ENCODE measurements at places on chromosomes 3 and 15.

DNA sequence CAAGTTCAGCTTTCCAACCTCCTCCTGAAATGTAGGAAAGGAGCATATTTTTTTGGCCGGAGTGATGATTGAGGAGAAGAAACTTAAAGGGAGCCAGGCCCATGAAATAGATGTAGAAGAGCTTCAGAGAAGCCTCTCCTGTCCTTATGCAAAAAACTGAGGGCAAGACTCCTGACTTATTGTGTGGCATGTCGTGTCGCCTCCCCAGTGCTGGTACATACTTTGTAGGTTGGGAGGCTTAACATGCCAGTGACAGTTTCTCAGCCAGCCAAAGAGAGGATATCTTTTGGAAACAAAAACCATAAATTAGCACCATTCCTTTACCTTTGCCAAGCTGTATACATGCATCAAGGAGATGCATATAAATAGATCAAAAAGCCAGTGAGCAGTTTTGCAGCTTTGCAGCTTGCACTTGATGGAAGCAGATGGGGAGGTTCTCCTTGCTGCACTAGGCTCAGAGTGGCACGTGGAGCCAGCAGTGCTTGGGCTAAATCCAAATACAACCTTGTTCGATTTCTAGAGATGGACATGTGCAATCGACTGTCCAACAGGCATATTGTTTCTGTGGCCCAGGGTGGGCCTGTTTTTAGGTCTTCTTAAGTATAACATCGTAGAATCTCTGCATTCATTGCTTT, 10.2 kb downstream of the SLCO3A1 start:
- no peak for DNase-seq

- peak; percentile 42 for DNase-seq
These were observed 2.0 kb downstream of the FAM43A start for GRCh38 chr3:194687638-194688199.

DNA sequence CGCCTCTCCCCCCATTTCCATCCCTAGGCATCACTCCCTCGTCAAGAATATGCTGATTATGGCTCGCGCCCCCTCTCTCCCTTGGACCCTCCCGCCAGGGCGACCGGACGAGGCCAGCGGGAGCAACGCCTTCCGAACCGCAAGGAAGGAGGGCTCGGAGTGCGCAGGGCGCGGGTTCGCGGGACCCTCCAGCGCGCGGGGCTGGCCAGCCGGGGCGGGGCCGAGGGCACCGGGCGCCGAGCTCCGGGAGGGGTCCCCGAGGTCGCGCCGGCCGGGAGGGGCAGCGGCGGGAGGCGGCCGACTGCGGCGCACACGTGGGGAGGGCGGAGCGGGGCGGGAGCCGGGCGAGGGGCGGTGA, 483 bp downstream of the EHD4 start:
- DNase-seq: no peak

GRCh38 chr15:99441871-99442251, 123.9 kb upstream of the MEF2A start:
- DNase-seq: no peak

DNA sequence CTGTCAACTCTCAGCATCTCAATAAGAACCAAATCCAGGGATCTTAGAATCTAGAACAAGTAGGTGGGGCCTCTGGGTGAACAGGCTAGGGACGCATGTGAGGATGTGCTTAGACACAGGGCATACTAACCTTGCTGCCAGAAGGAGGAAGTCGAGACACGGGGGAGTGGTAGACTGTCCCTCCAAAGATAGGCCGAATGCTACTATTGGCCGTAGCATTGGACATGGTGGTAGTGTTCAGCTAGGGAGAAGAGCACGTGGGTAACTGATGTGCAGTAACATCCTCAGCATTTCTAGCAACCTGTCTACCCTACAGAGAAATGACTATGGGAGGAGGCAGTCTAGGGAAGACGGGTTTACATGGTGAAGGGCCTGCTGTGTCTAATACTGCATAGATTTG, 15.6 kb downstream of the RCCD1 start:
- no peak for DNase-seq

- DNase-seq: no peak
These were observed 34.4 kb upstream of the MEIS2 start for GRCh38 chr15:37134699-37135131.

DNA sequence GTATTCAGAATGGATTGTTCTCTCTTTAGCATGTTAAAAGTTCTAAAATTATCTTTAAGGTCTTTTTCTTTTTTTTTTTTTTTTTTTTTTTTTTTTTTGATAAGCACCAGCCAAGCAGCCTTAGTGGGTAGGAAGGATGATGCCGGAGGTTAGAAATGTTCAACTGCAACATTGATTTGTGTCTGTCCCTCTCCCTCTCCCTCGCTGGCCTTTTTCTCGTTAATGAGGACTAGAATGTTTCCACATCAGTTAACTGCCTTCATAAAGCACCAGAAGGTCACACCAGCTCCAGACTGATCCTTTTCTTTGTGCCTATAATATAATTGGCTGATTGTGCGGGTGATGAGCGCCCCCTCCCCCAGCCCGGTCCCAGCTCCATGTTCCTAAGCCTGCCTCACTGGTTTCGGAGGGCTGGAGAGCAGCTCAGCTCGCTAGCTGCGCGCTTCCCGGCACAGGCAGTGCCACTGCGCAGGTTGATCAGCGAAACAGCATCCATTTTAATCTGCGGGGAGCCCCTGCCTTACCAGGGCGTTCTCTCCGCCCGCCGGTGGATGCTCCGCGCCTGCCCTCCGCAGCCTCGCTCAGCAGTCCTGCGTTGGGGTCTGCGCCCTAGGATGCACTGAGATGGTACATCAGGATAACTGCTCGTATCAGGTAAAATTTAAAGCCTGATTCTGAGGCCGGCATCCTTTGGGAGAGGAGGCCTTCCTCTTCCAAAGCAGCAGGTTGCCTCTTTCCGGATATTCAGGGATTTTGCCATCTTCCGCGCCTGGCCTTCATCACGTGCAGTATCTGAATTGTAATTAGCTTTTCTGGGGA, 148.9 kb upstream of the IL12A start:
- DNase-seq: peak; percentile 90

DNA sequence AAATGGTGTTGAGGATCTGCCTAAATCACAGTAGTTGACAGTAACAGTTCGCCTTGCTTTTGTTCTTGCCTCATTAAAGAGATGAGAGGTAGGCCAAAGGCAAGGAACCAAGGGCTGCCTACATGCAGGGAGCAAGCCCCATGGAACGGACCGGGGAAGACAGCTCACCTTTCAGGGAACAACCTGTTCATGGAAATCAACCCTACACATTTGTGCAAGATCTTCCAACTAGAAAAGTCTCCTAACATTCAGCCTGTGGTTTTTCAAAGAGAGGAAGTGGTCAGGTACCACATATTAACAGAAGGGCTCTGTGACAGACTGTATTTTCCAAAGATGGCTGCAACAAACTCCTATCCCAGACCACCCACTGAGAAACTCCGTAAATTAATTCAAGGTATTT, 1031.8 kb upstream of the NR2F2 start:
- no peak for DNase-seq

DNA sequence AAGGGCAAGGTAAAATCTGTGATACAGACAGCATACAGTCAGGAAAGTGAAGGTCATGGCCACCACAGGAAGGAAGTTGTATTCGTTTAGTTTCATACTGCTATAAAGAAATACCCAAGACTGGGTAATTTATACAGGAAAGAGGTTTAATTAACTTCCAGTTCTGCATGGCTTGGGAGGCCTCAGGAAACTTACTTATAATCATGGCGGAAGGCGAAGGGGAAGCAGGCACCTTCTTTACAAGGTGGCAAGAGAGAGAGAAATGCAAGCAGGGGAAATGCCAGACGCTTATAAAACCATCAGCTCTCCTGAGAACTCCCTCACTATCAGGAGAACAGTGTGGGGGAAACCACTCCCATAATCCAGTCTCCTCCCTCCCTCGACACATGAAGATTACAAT, 353.7 kb upstream of the SEMA6D start:
- DNase-seq: no peak

DNA sequence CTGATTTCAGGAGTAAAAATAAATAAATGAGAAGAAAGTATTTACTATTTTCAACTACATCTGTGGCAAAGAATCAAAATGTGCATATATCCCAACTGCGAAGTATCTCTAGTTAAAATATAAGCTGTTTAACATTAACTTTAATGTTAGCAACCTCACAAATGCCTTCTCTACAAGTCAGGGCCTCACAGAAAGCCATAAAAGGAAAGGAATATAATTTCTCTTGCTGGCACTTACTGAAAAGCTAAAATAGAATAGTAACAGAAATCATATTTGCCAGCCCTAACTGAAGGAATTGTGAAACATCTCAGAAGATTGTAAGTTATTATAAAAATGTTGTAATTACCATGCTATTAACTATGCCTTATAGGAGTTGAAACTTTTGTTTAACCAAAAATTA, 65.1 kb upstream of the MBNL1 start:
- no peak for DNase-seq

- DNase-seq: peak; percentile 51
These were observed 100.0 kb upstream of the IGF1R start for GRCh38 chr15:98548139-98548971.

- no peak for DNase-seq
These were observed 115.0 kb downstream of the ALDH1A2 start for GRCh38 chr15:57950381-57950946.

- DNase-seq: no peak
These were observed 44.6 kb downstream of the LDHAL6B start for GRCh38 chr15:59251001-59251845.

- DNase-seq: no peak
These were observed 27.5 kb upstream of the LCTL start for GRCh38 chr15:66593219-66593780.

GRCh38 chr15:82855286-82856100, 46.1 kb downstream of the WHAMM start:
- DNase-seq: no peak

GRCh38 chr3:69240651-69241568, 118.5 kb upstream of the LMOD3 start:
- DNase-seq: no peak

GRCh38 chr15:76196269-76197231, 114.7 kb downstream of the ETFA start:
- peak; percentile 48 for DNase-seq

DNA sequence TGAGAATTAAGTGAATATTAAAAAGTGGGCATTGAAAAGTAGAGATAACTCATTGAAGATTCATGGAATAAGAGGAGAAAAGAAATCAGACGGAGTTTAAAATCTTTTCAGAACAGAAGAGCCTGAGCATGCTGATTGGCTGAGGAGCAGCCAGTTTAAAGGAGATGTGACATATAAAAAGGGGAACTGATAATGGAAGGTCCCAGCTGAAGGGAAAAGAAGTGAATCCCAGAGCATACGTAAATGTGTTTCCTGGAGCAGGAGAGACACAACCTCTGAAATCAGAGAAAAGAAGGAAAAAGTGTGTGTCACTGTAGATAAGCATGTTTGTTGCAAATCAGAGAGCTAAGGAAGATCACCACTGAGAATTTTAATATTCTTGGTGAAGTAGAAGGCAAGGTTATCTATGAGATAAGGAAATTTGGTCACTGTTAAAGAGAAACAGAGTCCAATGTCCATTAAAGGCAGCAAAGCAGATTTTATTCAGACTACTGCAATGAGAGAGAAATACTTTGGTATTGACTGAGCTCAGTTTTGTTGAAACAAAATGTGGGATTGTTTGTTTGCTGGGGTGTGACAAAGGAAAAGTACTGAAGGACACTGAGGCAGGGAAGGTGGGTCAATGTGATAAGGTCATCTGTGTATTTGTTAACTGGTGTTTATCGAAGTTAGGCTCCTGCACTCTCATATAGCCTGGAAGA, 84.6 kb upstream of the WDR72 start:
- DNase-seq: no peak

DNA sequence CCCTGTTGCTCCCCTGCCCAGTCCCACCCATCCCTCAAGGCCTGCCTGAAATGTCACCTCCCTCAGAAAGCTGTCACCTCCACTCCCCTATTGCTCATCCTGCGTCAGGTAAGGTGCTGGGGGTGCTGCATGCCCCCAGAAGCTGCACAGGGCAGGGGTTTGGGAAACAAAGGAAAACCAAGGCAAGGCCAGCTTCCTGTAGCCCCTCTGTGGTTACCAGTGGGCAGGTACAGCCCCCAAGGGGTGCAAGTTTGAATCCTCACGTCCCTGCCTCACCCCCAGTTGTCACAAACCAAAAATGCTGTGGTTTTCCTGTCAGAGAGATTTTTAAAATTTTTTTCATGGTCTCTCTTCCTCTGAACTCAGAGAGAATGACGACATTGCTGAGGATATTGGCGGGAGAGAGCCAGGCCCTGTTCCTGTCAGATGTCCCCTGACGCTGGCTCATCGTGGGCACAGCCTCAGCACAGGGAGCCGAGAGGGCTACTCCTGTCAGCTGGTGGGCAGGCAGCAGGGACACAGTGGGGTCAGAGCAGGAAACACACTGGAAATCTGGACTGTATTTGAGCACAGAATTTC, 27.0 kb downstream of the PSTPIP1 start:
- no peak for DNase-seq

DNA sequence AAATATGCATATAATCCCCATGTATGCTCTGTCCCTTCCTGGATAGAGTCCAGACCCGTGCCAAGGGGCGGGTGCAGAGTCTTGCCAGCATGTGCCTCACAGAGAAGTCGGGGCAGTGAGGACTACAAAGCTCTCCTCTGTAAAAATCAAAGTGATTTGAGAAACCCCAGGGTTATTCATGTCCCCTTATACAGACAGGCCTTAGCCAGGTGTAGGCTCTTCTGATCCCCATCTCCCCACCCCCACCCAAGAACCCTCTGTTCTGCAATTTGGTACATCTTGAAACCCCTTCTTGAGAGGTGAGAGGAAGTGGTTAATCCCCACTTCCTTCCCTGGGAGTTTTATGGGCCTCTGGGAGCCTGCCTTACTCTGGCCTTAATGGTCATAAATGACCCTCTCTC, 24.7 kb downstream of the TRIM71 start:
- DNase-seq: no peak

DNA sequence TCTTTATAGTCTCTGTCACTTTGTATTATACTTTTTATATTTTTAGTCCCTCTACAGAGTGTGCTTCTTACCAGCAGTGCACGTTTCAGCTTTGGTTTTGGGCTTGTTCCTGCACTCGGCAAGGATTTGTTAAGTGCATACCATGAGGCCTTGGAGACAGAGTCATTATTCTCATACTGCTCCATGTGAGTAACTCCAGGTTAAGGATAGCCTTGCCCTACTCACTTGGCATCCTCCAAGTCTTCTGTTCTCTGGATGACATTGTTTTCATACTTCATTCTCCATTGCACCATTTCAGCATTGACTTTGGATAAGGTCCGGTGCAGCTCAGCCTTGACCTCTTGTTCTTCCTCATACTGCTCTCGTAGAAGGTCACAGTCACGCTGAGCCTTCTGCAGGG, 96.4 kb downstream of the MYH15 start:
- DNase-seq: no peak

DNA sequence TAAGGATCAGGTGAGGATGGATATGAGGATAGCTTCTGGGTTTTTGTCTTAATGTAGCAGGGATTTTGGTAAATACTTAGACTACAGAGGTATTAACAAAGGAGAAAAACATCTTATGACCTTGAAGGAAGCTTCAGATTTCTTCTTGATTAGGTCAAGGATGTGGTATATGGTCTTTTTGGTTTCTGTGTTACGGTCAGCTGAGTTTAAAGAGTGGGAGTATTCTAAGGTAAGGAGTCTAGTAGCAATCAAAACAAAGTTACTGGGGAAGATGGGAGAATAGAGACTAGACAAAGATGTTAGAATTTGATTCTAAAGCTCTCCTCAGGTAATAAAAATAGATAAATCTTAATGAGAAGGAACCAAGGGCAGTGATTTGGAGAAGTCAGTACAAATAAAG, 6.2 kb downstream of the HMG20A start:
- DNase-seq: no peak

GRCh38 chr15:90531147-90531546, 1.4 kb downstream of the CRTC3 start:
- DNase-seq: no peak
